ENCODE measurements at places on chromosomes 1 and 21.
A peak's percentile ranks its signal among the peaks of the same experiment; 100 is the strongest.

DNA sequence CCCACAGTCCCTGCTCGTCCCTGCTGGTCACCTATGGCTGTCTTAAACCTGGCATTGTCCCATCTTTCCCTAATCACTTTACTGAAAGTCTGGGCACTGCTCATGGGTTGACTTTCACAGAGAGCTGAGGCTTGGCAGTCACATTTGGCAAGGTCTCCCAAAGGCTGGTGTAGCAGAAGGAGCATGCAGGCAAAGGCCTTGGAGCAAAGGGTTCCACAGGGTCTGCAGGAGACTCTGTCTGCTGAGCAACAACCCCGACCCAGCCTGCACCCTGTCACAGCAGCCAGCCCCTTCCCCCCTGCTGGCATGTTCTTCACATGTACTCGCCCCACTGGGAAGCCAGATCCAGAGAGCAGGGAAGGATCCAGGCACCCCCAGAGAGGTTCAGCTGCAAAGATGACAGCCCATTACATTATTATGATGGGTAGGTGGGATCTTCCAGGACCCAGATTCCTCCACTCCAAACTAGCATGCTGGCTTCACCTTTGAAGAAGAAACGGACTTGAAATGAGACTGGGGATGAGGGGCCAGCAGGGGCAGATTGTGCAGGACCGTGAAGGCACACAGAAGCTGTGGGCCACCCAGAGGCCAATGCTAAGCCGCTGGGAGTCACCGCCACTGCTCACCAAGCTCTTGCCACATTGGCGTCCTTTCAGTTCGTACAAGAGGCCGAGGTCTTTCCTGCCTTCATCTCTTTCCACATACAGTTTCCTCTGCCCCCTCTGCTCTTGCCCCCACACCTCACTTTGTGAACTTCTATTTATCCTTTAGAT lies 14.2 kb upstream of the TMEM125 start:
- no peak for DNase-seq

DNA sequence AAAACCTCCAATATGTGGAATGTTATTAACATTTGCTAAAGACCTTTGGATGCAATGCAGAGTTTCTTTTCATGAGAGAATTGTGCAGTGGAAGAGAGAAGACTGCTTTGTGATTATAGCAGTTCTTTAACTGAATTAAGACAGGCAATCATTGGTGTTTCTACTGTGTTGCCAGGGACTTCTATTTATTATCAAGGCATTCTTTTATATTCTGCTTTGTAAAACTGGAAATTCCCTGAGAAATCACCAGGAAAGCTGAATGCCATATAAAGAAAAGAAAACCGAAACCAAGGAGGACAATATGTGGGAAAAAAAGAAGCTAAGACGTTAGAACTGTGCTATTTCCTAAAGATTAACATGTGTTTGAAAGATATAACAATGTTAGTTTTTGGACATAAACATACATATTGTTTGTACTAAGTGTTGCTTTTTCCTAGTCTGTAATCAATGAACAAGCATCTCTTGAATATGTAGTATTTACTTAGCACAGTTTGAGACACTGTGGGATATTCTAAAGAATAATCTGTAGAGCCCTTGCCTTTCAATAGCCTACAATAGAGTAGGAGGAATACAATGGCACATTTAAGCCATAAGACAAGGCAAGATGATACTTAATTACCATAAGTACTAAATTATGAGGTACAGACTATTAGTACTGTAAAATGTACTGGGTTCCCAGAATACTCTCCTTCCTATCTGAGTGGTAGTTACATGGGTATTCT lies 47.1 kb downstream of the EXTL2 start:
- no peak for DNase-seq

DNA sequence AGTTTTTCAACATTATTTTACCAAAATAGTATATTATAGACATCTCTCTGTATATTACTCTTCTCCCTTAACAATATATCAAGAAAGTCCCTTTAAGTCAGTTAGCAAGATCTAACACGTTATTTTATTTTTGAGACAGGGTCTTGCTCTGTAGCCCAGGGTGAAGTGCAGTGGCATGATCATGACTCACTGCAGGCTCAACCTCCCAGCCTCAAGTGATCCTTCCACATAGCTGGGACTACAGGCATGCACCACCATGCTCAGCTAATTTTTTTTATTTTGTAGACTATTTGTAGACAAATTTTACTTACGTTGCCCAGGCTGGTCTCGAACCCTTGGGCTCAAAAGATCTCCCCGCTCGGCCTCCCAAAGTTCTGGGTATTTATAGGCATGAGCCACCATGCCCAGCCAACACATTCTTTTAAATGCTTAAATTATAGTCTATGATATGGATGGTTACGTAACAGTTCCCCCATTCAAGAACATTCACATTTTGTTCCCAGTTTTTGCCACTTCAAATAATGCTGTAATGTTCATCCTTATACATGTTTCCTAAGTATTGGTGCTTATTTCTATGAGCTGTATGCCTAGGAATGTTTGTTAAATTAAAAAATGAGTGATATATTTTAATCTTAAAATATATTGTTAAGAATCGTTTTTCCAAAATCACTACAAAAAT lies 70.4 kb downstream of the TUT4 start:
- DNase-seq, result no peak

- DNase-seq, result no peak
These were observed 8.7 kb downstream of the AGPAT3 start for GRCh38 chr21:43873673-43874072.

- DNase-seq, result no peak
These were observed 10.5 kb upstream of the NASP start for GRCh38 chr1:45573231-45573804.

DNA sequence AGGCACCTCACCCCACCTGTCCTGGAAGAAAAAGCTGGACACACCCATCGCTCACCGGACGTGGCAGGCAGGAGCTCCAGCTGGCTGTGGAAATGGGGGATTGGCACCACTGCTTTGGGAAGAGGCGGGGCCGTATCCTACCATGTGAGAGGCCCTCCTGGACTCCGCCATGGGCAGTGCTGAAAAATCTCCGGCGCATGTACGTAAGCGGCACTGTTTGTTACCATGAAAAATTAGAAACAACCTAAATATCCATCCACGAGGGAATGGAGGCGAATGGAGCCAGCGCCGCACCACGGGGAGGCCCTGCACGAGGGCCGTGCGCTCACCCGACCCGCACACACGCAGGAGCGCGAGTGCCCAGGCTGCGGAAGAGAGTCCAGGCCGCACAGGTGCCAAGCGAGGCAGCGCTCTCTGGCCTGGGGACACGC lies 3.1 kb downstream of the KRTAP10-8 start:
- no peak for DNase-seq

DNA sequence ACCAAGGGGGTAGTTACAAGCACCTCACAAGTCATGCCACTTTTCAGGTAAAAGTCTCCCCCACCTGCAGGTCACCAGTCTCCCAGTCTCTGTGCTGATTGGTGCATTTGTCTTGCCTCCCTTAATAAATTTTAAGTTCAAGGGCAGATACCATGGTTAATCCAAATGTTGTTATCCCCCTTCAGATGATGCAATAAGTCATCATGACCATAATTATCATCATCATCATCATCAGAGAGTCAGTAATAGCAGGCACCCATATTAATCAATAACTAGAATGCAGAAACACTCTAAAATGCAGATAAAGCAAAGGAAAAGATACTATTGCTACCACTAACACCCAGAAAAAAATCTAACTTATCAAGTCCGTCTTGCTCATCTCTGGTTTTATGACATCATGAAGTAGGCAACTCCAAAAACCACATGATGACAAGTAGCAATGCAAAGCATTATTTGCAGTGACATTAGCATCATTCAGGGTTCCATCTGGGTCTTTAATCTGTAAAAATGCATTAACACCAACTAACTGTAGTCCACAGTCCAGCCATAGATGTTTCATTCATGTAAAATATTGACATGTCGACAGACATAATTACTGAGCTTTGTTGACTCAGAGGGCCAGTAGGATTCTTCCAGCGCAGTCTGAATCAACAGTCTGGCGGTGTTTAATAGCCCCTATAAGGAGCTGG lies 492.0 kb upstream of the RUNX1 start:
- DNase-seq, result no peak

DNA sequence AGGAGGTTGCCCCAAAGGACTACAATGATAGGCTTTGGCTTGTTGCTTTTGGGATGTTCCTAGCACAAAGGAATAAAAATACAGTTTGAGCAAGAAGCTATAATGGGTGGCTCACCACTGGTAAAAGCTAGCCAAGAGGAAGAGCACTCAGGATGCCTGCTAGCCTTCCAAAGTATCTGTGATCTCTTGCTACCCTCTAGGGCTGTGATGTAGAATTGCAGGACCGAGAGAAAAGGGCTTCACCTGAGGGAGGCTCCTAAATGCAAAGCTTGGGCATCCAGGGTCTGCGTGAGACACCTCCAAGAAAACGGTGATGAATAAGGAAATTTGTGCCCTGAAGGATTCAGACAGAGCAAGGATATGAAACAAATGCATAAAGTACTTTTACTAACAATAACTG lies 17.7 kb downstream of the IVL start:
- DNase-seq, result no peak

- no peak for DNase-seq
These were observed 55.4 kb downstream of the NPHP4 start for GRCh38 chr1:5936621-5937372.

- no peak for DNase-seq
These were observed 589.1 kb upstream of the ADAMTS5 start for GRCh38 chr21:27555996-27556395.

GRCh38 chr1:220040028-220040596 lies 6.2 kb downstream of the EPRS1 start:
- DNase-seq, result no peak

- peak; percentile 69 for DNase-seq
These were observed 4.8 kb upstream of the IL6R start for GRCh38 chr1:154400381-154400801.

DNA sequence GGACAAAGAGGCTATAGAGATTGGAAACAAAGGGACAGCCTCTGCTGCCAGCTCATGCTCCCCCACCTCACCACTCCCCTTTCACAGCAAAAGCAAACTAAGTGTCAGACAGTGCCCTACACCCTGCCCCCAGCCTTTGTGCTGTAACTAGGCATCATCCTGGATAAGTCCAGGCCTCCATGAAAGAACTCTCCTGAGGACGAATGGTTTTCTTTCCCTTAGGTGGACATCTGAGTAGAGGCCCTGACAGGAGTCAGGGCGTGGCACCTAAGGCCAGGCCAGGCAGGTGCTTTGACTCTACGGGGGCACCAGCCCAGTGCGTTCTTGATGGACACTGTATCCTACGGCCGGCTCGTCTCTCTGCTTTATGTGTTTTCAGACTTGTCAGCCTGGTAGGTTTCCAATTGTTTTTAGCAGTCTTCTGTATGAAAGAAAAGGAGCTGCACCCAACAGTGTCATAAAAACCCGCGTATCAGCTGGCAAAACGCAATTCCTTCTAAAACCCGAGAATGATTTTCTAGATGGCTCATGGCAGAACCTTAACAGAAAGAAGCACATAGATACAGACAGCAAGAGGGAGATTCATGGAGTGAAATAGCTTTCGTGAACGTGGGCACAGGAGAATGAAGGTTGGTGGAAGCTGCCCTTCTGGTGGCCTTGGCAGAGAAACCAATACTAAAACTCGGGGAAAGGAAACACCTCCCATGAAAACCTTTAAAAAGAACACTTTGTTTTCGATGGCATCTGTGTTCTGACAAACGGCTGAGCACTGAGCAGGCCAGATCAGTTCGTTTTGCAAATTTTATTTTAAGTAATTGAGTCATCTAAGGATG lies 51.7 kb upstream of the AJAP1 start:
- no peak for DNase-seq

DNA sequence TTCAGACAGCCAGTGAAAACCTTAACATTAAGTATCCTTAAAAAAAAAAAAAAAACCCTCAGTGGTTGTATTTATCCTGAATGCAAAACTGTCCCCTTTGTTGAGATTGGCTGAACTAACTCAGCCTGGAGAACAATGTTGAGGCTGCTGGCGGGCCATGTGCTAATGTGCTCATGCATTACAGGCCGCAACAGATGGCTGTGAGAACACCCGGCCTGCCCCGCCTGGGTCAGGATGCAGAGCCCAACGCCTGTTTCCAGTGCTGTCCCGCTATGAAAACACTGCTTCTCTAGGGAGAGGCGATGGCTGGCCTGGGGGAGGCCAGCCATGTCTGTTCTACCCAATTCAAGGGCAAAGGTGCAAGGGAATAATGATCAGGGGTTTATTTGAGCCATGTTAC lies 13.8 kb downstream of the OLIG2 start:
- no peak for DNase-seq

GRCh38 chr1:231518485-231519034 lies 9.9 kb upstream of the TSNAX start:
- DNase-seq, result no peak

DNA sequence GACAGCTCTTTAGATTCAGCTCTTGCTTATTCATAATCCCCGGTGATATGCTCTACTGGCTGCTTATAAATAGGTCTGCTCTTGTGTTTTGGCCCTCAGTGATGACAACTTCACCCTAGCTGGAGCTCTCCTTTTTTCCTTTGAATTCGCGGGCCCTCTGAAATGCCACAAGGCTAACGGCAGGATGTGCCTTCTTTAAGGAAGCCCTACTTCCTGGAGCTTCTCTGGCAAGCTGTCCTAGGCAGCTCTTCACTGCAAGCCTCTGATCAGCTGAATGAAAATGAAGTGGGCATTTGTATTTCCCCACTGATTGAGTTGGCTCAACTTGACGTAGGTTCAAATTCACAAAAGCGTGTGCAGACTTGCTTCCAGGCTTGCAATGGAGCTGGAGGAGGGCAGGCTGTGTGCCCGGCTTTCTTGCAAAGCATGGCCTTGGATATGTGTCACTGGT lies 22.2 kb downstream of the SGIP1 start:
- no peak for DNase-seq

DNA sequence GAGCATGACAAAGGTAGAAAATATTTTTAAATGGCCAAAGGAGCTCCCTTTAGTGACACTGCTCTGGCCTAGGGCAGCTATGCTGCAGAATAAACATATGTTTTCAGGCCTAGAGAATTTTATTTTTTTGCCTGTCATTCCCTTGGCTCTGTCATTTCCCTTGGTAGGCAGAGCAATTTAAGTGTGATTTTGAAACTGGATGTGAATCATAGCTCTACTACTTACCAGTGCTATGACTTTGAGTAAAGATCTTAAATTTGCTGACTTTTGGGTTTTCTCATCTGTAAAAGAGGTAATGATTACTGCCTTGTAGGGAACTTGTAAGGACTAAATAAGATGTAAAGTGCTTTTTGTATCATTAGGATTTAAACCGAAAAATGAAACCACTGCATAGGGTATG lies 189.0 kb upstream of the ZRANB2 start:
- no peak for DNase-seq

DNA sequence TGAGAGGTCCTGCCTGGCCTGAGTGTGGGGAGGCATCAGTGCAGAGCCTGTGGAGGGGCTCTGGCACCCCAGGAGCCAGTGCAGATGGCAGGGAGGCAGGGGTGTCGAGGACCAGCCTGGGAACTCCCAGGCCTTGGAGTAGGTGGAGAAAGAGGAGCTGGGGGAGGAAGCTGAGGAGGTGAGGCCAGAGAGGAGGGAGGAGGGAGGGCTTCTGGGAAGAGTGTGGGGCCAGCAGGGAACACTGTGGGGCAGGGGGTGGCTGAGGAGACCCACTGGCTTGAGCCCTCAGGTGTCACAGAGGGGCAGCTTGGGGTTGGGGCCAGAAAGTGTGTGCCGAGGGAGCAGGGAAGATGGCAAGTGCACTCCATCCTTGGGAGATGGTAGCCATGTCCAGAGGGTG lies 3.8 kb downstream of the COQ8A start:
- no peak for DNase-seq

All from bone marrow (tissue), 2 donors.